ENCODE measurements at places on chromosomes 5 and 9.
A peak's percentile ranks its signal among the peaks of the same experiment; 100 is the strongest.

DNA sequence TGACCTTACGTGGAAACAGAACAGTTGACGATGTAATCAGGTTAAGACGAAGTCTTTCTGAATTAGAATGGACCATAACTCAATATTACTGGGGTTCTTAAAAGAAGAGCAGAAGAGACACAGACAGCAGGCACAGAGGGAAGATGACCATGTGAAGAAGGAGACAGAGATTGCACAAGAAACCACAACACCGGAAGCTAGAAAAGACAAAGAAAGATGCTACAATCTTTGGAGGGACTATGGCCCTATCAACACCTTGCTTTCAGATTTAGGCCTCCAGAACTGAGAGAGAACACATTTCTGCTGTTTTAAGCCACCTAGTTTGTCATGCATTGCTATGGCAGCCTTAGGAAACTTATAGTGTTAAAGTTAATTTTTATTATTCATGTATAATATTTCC is 27.1 kb downstream of the CDH9 start:
- no peak for DNase-seq

DNA sequence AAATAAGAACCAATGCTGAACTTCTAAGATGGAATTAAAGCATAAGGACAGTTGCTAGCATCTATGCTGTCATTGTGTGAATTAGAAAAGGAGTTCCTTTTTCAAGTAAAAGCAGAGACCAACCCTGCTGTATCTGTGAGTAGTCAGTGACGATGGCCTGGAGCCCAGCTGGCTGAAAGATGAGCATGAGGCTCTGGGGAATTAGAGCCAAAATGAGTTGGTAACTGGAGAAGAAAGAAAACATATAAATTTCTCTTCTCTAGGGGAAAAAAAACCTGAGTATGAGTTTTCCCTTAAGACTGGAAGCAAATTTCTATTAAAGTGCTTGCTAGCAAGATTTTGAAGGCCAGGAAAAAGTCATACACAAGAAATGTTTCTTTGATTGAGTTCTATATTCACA is 1.6 kb upstream of the SPZ1 start:
- peak; percentile 61 for DNase-seq

DNA sequence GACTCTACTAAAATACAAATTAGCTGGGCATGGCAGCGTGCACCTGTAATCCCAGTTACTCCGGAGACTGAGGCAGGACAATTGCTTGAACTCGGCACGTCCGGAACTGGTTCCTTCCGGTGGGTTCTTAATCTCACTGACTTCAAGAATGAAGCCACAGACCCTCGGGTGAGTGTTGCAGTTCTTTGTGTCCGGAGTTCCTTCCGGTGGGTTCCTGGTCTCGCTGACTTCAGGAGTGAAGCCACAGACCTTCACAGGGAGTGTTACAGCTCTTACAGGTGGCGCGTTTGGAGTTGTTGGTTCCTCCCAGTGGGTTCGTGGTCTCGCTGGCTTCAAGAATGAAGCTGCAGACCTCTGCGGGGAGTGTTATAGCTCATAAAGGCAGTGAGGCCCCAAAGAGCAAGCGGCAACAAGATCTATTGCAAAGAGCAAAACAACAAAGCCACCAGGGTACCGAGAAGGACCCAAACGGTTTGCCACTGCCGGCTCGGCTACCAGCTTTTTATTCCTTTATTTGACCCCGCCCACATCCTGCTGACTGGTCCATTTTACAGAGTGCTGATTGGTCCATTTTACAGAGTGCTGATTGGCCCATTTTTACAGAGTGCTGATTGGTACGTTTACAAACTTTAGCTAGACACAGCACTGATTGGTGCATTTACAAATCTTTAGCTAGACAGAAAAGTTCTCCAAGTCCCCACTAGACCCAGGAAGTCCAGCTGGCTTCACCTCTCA is 28.6 kb upstream of the SLC6A19 start:
- no peak for DNase-seq

DNA sequence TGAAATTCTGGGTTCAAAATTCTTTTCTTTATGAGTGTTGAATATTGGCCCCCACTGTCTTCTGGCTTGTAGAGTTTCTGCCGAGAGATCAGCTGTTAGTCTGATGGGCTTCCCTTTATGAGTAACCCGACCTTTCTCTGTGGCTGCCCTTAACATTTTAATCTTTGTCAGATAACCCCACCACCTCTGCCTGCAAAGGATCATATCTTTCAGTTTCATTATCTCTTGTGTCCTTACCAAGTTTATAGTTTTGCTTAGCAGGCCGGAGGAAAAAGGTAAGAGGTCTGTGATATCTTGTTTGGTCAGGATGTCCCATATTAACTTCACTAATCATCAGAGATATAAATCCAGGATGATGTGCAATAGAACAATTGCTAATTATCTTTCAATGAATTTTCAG is 970.2 kb upstream of the TYRP1 start:
- no peak for DNase-seq

- no peak for DNase-seq
Measured at GRCh38 chr5:176619203-176619568, 9.2 kb upstream of the GPRIN1 start.

DNA sequence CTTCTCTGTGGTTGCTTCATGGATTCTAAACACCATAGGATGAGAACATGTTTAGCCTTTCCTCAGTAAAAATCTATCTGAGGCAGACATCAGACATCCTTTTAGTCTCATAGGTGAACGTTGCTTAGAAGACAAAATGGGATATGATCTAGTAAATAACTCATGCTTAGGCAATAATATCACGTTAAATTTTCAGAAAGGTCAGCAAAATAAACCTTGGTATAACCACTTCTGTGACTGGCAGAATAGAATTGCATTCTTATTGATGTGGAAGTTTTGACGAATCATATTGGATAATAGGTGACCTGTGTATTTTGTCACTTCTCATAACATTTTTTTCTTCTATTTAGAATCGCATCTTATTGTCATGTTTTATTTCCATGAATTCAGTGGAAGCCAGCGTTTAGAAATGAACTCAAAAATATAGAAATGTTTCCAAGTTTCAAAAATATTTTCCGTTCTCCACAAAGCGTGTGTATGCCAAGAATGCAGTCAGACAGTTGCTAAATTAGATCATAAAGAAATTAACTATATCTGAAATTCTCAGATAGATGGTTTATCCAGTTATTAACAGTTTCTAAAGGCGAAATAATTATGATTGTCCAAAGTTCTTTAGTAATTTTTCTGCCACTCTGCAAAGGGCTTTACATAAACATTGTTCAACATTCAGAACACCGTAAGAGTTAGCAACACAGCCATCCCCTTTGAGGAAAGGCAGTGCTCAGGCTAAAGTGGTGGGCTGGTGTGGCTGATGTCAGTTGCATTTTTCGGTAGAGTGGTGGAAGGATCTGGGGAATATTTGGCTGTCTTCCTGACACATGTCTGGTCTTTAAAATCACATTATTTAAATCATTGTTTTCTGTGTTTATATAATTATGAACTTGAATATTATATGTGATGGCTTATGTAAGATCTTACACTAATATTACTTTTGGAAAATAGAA is 827.2 kb downstream of the MTRR start:
- no peak for DNase-seq

DNA sequence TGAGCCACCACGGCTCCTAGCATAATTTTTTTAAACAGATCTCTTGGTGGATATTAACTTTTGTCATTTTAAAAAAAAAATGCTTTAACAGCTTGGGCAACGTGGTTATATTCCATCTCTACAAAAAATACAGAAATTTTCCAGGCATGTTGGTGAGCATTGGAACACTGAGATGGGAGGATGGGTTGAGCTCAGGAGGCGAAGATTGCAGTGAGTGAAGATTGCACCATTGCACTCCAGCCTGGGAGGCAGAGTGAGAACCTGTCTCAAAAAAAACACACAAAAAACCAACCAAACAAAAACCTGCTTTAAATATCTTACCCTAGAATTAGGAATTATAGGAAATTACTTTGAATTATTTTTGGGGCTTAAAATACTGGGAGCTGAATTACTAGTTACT is 55.2 kb downstream of the NSD1 start:
- DNase-seq = no peak

GRCh38 chr5:148416921-148417320 is 33.2 kb downstream of the FBXO38 start:
- DNase-seq = no peak

- DNase-seq = no peak
Measured at GRCh38 chr9:126299706-126300276, 26.8 kb upstream of the MVB12B start.

- no peak for DNase-seq
Measured at GRCh38 chr5:117888688-117889087, 1099.7 kb downstream of the DTWD2 start.

DNA sequence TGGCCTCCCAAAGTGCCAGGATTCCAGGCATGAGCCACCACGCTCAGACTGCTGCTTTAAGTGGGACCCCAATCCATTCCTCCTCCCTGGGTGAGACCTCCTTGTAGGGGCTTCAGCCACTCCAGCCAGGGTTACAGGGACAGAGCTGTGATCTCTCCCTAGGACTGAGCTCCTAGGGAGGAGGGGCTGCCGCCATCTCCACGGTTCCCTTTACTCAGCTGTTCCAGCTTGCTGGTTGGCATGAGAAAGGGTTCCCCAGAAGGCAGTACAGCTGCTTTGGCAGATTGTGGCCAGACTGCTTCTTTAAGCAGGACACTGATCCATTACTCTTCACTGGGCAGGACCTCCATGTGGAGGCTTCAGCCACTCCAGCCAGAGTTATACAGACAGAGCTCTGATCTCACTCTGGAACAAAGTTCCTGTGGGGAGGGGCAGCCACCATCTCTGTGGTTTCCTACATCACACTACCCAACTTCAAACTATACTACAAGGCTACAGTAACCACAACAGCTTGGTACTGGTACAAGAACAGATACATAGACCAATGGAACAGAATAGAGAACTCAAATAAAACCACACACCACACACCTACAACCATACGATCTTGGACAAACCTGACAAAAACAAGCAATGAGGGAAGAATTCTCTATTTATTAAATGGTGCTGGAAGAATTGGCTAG is 7.2 kb downstream of the INSL6 start:
- no peak for DNase-seq

- DNase-seq = no peak
Measured at GRCh38 chr9:92333282-92333634, 7.5 kb downstream of the CENPP start.

DNA sequence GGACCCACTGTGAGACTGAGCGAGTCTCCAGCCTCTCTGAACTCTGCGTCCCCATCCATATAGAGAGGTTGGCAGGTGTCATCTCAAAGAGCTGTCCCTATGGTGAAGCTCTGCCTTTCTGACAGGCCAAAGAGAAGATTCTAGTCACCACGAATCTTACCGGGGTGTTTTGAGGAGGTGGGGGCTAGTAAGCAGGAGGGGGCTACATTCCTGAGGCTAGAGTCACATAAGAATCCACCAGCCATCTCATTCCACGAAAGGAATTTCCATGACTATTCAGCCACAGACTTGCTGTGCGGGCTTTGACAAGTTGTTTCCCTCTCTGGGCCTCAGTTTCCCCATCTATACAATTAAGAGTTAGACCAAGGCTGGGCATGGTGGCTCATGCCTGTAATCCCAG is 16.3 kb downstream of the PDGFRB start:
- no peak for DNase-seq

DNA sequence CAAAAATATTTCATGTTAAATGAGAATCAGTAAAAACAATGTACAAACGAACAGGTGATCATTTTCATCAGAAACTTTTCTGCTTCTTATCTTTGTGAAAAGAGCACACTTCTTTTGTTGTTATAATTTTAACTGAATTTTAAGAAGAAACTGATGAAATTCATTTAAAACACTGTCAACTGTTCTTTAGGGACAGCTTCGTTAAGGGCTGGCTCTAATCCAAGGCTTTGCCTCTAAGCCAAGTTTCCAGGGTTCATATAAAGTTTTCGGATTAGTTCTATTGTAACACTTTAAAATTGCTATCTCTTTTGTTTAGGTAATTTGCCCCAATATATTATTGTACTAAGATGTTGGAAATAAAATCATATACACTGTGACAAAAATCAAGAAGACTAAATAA is 559.2 kb downstream of the TUSC1 start:
- no peak for DNase-seq

- no peak for DNase-seq
Measured at GRCh38 chr5:68460147-68460798, 244.7 kb downstream of the PIK3R1 start.

DNA sequence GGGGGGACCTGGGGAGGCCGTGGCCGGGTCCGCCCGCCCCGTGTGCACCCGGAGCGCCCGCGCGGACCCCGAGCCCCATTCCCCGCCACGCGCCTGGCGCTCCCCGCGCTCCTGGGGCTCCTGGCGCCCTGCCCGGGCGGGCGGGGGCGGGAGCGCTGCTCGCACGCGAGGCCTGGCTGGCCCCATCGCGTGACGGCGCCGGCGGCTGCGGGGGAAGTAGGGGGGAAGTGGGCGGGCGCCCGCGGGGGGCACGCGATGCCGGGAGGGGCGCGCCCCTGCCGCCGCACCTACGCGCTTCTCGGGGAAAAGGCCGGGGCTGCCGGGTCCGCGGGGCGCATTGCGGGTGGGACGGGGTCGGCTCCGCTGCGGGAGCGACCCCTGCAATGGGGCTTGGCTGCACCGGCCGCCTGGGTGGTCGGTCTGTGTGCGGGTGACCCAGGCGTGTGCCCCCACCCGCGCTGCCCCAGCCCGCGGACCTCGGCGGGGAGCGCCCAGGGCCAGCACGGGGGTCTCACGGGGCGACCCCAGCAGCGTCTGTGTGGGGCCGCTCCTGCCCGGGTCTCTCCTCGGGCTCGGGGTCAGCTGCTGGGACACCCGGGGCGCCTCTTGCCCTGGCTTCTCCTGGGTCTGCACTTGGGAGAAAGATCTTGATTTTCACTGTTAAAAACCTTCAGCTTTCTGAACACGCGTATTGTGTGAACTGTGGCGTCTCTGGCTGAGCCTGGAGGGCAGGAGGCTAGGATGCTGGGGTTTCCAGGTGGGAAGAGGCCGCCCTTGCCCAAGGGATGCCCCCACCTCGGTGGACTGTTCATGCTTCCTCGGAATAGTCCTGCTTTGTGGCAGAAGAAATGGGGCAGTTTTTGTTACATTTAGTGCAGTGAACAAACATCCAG is 52.4 kb downstream of the AHRR start:
- DNase-seq = no peak

DNA sequence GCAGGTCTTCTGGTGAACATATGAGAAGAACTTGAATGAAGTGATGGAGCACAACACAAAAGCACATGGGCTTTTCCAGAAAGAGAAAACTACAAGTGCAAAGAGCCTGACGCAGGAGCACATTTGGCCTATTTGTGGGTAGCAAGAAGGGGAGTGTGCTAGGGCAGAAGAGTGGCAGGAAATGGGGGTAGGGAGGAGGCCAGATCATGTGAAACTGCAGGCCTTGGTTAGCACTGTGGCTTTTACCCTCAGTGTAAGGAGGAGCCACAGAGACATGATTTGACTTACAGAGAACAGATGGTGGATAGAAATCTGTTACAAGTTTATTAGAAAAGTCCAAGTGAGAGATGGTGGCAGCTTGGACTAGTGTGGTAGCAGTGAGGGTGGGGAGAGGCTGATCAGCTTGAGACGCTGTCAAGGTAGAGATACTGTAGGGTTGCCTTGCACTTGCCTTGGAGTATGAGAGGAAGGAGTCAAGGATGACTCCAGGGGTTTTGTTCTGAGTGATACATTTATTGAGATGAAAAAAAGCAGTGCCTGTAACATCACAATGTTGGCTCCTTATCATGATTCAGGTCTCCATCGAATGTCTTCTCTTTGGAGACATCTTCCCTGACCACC is 126.7 kb downstream of the PPP2R2B start:
- no peak for DNase-seq

- DNase-seq = no peak
Measured at GRCh38 chr9:125785248-125785751, 38.1 kb downstream of the PBX3 start.

GRCh38 chr9:2545881-2546490 is 75.6 kb upstream of the VLDLR start:
- DNase-seq = no peak

All from NCI-H446 treated with DMSO at 0.1 percent for 48 hours (cell line).